KBM-7 (cell line): ENCODE measurements at places on chromosomes 11 and 22.
A peak's percentile ranks its signal among the peaks of the same experiment; 100 is the strongest.

GRCh38 chr22:49774499-49775151, 53.0 kb downstream of the BRD1 start:
- no peak for DNase-seq

- no peak for DNase-seq
These were observed 4.3 kb downstream of the SBF1 start for GRCh38 chr22:50470491-50470890.

- peak; percentile 63 for DNase-seq
These were observed 5.8 kb downstream of the ARSA start for GRCh38 chr22:50621948-50622722.

DNA sequence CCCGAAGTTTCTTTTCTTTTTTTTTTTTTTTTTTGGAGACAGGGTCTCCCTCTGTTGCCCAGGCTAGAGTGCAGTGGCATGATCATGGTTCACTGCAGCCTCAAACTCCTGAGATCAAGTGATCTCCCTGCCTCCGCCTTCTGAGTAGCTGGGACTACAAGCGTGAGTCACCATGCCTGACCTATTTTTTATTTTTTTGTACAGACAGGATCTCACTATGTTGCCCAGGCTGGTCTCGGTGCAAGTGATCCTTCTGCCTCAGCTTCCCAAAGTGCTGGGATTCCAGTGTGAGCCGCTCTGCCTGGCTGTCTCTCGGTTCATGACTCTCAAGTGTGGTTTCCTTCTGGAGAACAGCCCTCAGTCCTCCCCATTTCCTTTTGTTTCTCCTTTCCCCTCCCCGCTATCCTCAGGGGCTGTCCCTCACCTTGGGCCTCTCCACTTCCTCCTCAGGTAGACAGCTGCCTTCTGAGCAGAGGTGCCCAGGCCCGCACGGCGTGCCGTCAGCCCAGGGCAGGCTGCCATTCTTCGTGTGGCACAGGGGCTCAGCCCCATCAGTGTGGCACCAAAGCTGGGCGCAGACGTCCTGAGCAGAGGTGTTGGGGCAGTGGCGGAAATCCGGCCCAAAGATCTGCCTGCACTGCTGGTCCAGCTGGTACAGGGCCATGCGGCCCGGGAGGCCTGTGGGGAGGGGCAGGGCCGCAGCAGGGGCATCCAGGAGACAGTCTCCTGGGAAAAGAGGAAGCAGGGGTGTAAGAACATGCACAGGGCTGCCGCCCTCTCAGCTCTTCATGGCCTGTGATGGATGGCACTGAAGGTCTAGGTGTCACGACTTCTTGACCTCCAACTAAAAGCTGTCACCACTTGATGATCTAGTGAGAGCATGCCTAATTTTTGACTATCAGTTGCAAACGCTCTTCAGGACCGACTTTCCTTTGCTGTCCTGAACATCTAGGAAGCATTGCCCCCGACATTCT, 14.0 kb downstream of the ADAMTS8 start:
- no peak for DNase-seq

DNA sequence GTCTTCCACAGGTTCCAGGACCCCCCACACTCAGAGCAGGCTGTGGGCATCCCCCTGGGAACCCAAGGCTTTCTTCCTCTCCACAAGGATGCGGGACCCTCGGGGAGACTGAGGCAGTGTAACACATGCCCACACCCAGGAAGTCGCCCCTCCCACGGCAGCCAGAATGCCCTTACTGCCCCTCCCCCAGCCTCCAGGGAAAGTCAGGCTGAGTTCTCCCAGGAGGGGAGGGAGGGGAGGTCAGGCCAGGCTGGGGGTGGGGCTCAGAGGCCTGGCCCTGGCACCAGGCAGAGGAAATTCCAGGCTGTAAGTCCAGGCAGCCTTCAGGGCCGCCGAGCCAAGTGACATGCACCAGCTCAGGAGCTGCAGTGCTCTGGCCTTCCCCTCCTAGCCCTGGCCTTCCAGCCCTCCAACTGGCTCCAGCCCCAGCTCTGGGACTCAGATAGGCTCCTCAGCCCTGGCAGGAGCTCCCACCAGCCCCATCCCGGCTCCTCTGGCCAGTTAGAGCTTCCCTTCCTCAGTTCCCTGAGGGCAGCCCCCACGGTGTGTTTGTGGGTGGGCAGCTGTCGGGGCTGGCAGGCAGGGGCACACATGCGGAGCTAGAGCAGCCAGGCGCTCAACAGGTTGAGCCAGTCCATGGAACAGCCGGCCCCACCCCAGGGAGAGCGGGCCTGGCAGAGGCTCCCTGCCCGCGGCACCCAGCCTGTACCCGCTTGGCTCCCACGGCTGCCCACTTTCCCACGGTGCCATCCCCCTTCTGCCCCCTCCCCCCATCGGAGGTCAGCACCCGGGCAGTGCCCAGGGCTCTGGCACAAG, 3.6 kb downstream of the BCL9L start:
- no peak for DNase-seq

- no peak for DNase-seq
These were observed 223.6 kb downstream of the SWAP70 start for GRCh38 chr11:9887472-9887871.

DNA sequence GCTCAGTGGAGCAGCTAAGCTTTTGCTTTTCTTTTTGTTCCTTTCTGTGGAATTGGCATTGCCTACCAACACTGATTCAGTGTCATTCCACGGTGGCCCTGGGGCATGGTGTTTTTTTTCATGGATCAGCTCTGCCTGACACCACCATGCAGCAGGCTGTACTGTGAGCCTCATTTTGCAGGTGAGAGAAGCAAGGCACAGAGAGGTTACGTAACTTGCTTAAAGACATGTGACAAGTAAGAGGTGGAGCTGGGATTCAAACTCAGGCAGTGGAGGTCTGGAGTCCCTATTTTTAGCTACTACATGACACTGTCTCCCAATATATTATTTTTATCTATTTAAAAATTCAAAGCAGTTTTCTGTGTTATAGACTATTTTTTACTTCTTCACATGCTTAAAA, 44.4 kb downstream of the APOL3 start:
- DNase-seq: no peak

- peak; percentile 13 for DNase-seq
These were observed 2.9 kb downstream of the YDJC start for GRCh38 chr22:21626735-21627469.

GRCh38 chr11:74248469-74248868, 63.0 kb downstream of the P4HA3 start:
- DNase-seq: no peak
